NCI-H1436 treated with DMSO at 0.1 percent for 48 hours (cell line): ENCODE measurements at places on chromosomes 13 and 19.

- DNase-seq = no peak
Measured at GRCh38 chr13:23612182-23612581, 42.0 kb downstream of the TNFRSF19 start.

GRCh38 chr13:112887557-112887991 is 81.4 kb upstream of the MCF2L start:
- DNase-seq = no peak

DNA sequence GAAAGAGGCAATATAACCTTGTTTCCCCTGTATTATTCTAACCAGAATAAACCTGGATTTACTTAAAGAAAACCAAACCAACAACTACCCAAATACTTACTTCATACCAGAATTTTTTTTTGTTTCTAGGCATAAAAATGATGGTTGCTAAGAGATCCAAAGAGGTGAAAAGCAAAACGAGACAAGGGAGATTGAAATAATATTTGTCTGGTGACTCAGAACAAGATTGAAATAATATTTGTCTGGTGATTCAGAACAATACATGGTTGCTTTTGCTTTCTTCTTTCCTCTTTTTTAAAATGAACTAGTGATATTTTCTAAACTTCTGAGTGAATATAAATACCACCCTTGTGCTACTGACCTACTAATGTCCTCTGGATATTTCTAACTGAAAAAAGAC is 592.9 kb downstream of the KCTD12 start:
- no peak for DNase-seq

DNA sequence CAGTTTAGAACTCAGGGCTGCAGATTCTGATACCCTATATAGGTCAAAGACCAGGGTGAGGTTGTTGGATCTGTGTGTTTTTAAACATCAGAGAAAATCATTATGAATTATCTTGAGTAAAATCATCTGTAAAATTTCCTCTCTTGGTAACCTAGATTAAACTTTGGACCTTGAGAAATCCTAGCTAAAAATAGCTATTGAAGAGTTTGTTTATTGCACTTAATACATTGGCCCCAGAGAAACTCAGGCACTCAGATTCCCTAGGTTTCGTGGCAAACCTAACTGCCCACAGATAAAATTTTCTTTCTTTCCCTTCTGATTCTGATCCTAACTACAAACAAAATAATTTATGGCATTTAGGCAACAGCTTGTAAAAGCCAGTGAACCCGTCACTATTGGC is 102.3 kb downstream of the GPC6 start:
- no peak for DNase-seq

DNA sequence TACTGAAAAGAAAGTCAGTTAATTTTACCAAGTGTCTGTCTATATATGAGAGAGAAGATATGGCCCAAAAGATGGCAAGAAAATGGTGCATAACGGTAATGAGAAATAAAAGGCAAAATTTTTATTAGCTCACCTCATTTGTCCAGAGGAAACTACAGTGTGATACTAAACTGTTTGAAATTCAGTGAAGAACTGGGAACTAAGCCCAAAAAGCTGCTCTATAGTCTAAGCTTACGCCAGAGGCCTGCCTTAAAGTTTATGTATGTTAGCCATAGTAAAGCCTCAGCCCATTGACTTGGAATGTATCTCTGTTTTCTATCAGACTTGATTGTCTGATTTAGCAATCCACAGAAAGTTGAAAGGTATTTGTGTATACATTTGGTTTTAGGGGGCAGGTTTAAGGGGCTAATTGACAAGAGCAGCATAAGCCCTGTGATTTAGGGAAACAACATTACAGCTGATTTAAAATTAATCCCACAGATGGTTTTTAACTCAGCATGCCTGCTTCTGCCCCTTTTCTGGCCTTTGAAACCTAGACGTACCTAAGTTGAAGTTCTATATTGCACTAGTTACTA is 91.0 kb upstream of the MAB21L1 start:
- no peak for DNase-seq
